HS-27A (cell line): ENCODE measurements at places on chromosomes 4 and X.

DNA sequence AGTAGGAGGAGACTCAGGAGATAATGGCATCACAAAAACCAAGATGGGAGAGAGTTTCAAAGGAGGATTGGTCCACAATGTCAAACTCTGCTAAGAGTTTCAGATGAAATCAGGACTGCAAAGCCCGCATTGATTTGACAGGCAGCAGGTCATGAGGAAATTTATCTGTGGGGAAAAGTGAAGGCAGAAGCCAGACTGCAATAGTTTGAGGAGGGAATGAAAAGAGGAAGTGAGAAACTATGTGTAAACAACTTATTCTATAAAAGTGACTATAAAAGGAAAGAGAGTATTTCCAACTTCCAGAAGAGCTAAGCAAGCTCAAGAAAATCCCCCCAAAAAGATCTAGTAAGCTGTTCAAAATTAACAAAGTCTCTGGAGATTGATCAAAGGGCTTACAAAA lies 66.3 kb upstream of the DGKK start:
- no peak for DNase-seq

- DNase-seq = no peak
Observed at GRCh38 chrX:9171841-9172463, 138.0 kb upstream of the FAM9B start.

DNA sequence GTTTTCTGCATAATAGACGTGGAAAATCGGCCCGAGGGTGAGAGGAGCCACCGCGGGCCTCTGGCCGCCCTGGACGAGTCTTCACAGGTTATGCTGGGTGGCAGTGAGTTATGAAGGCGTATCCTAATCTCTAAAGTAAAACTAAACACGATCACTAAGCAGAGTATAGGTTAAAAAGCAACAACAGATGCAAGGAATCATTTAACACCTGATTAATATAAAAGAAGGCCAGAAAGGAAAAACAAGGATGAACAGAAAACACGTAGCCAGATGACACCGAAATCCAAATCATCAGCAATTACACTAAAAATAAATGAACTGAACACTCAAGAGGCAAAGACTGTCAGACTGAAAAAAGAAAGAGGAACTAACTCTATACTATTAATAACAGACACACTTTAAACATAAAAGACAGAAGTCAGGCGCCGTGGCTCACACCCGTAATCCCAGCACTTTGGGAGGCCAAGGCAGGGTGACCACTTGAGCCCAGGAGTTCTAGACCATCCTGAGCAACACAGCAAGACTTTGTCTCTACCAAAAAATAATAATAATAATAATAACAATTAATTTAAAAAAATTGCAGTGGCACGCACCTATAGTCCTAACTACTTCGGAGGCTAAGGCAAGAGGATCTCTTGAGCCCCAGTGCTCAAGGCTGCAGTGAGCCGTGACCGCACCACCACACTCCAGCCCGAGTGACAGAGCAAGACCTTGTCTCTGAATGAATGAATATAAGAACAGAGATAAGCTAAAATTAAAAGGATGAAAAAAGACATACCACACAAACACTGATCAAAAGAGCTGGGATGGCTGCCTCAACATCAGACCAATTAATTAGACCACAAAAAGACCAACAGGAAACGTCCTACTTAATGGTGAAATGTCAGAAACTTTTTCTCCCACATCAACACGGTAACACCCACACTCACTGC lies 30.0 kb downstream of the CTBP1 start:
- no peak for DNase-seq

- DNase-seq = no peak
Observed at GRCh38 chrX:40152173-40152711, 54.5 kb upstream of the BCOR start.

- DNase-seq = no peak
Observed at GRCh38 chr4:1351854-1352566, 5.0 kb downstream of the UVSSA start.
